ENCODE measurements at places on chromosomes 1 and 21.

DNA sequence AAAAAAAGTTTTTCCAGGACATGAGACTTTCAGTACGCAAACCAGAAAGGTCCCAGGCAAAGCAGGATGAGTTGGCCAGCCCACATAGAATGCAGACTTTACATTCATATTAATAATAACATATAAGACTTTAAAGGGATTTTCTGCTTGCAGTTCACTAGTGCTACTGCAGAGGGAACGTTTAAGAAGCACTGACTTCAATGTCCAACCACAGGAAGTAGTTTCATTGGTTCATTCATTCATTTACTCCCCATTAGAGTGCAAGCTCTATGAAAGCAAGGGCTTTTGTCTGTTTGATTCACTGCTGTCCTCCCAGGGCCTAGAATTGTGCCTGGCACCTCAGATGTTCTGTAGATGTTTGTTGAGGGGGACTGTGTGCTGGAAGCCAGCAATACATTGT lies 11.8 kb upstream of the SERINC2 start:
- no peak for DNase-seq

- DNase-seq: no peak
Measured at GRCh38 chr1:95409901-95410300, 175.9 kb downstream of the RWDD3 start.

- DNase-seq: no peak
Measured at GRCh38 chr1:77263708-77264107, 18.1 kb upstream of the AK5 start.

- DNase-seq: no peak
Measured at GRCh38 chr1:54952950-54953718, 27.3 kb upstream of the TMEM61 start.

- DNase-seq: no peak
Measured at GRCh38 chr1:233042834-233043233, 92.4 kb downstream of the NTPCR start.

DNA sequence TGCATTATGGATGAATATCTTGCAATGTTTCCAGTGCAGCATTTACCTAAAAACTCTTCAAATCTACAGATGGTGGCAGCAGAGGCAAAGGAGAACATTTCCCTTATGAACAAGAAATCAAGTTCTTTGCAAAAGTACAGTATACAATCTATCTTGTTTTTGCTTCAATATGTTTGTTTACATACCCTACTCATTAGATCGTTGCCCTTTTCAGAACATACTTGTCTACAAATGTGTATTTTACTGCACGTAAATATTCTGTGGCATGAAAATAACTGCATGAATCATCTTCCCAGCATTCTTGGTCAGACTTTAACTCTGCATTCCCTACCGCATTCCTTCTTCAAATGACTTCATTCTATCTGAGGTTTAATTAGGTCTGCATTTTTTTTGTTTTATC lies 212.7 kb downstream of the ZP4 start:
- no peak for DNase-seq

- no peak for DNase-seq
Measured at GRCh38 chr1:114470681-114471080, 40.3 kb downstream of the TRIM33 start.

DNA sequence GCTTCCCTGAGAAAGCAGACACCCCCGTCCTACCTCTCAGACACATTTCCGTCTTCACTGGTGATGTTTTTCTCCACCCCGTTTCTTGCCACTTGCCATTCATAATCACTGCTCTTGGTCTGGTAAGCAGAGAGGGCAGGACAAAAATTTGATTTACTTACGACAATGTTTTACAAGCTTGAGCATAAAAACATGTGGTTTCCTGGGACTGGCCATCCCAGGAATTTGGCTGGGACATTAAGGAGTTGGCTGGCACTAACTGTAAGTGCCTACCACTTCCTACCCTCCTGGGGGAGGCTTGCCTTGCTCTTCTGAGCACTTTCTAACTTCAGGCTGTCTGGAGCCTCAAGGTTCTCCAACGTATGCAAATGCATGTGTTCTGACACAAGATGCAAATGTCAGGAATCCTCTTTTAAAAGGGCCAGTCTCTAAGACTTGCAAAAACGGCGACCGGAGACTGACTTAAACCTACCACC lies 24.2 kb downstream of the ZBTB18 start:
- no peak for DNase-seq

GRCh38 chr1:67691712-67692111 lies 6.7 kb downstream of the GADD45A start:
- no peak for DNase-seq

DNA sequence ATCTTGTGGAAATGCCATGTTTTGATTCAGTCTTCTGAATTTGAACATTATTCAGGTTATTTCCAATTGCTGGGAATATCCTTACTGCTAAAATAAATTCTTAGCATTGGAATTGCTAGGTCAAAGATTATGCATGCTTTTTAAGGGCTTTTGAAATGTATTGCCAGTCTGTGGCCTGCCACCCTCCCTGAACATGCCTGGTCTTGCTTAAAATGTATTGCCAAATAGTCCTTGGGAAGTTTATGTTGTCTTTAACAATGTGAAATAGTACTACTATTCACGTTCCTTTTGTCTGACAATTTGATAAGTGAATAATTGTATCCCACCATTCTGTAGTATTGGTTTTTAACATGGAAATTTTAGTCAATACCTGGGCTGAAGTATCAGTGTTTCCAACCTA lies 13.6 kb downstream of the TARDBP start:
- DNase-seq: no peak
